AG04449 (cell line): ENCODE measurements at places on chromosomes 6 and 20.

DNA sequence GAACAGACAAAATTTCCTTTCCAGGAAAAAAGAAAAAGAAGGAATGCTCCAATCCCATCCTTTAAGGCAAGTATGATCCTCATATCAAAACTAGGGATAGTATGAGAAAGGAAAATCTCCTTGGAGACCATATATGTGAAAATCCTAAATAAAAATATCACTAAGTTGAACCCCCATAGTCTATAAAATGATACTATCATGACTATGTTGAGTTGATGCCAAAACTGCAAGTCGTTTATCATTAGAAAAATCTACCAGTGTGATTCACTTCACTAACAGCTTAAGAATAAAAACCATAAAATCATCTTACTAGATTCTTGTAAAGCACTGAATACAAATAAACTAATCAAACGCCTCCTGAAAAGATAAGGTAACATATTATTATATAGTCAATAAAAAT is 76.6 kb upstream of the STXBP5 start:
- no peak for DNase-seq

DNA sequence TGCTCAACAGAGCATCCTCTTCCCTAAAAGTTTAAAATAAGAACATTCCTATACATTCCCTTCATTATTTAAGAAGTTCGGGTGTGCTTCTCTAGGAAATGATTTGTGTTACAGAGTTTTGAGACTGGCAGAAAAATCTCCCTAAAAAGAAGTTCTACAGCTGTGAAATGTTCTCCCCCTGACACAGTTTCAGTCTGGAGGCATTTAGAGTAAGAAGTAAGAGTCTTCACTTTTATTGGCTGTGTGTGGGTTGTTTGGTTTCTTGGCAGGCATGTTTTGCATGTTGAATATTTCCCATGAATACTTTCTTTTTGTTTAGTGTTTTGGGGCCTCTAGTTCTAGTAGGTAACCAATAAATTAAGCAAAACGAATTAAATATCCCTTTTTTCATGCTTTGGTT is 195.9 kb downstream of the TENT5A start:
- no peak for DNase-seq

GRCh38 chr20:62925420-62926228 is 681 bp downstream of the DIDO1 start:
- no peak for DNase-seq

- DNase-seq = peak; percentile 24
Measured at GRCh38 chr20:34452281-34452982, 63.8 kb upstream of the DYNLRB1 start.

GRCh38 chr20:58778760-58779159 is 71.9 kb downstream of the GNAS-AS1 start:
- no peak for DNase-seq

DNA sequence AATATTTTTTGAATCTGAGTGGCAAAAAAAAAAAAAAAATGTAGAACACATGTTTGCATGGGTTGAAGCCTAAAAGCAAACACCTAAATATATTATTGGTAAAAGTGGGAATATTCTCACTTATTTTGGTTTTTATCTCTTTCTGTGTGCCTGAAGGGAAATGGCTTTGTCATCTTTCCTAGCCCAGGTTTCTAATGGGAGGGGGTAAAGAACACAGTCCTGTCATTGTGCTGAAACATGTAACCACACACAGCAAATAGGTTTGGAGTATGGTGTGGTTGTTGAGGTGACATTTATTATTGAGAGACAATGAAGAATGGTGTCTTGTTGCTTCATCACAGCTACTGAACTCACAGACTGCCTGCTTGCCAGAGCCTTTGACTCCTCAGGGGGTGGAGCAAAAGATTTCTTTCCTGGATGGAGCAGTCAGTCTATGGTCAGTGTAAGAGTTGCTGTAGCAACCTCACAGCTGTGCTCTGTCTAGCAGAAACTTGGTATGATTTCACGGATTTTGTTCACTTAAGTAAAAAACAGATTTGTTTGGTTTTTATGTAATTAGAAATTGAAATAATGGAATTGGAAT is 70.2 kb downstream of the CEP57L1 start:
- peak; percentile 36 for DNase-seq

DNA sequence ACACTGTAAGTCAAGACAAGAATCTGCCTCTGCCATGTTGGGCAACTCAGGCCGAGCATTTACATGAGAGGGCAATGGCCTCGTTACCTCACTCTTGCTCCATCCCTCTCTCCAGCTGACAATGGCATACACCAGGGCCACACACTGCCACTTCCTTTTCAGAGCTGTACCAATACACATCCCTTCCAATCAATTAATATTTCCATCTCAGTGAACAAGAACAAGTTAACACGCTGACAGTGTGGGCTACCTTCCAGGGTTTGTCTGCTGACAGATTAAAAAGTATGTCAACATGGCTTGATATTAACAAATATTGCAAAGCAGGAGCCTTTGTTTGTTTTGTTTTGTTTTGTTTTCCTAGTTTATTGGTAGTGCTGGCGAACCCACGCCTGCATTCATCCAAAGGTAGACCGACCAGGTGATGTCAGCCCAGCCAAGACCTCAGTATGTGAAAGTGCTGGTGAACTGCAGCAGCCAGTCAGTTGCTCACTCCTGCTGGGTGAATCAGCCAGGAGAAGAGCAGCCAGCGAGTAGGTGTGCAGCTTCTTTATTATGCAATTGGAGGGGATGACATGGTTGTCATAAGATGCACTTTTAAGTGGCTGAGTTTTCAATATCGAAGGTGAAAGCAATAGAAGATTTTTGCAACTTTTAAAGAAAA is 487.3 kb upstream of the JARID2 start:
- no peak for DNase-seq

GRCh38 chr6:14804001-14804784 is 441.7 kb upstream of the JARID2 start:
- no peak for DNase-seq

DNA sequence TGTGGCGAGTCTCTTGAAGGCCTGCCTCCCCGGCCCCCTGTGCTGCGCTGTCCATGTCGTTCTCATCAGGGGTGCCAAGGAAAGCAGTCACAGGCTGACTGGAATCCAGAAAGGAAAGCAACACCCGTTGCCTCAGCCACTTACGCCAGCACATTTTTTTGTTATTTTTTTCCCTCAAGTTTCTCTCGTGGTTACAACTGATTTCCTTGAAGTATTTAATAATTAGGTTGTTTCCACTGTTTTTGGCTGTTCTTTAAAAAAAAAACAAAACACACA is 17.9 kb upstream of the SLC22A1 start:
- no peak for DNase-seq

DNA sequence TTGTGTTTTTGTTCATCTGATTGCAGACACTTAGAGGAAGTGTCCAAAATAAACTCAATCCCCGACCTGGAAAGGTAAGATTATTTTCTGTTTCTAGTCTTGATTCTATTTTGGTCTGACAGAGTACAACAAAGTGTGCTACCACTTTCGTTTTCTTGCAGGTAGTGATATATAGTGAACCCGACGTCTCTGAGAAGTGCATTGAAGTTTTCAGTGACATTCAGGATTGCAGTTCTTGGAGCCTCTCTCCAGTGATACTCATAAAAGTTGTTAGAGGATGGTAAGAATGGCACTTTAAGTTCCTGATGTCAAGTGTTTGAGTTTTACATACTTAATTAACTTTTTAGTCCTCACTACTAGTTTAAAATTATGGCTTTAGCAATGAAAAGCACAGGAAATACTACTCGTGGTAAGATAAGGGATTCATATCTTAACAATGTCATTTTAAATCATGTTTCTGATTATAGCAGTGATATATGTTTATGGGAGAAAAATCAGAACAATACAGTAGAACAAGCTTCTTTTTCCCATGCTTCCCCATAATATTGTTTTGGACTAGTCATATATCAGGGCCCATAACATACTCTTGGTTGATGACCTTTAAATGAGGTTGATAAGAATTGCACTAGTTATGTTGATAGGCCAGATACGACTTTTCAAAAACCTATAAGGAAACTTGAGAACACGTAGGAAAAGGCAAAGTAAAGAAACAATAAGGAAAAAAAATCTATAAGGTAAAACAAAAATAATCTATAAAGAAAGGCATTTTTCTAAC is 104.0 kb downstream of the RTN4IP1 start:
- DNase-seq = no peak

- no peak for DNase-seq
Measured at GRCh38 chr20:46770330-46771194, 61.1 kb downstream of the SLC2A10 start.

- peak; percentile 26 for DNase-seq
Measured at GRCh38 chr6:42522036-42522435, 41.8 kb upstream of the UBR2 start.

GRCh38 chr6:148293181-148293995 is 49.2 kb upstream of the SASH1 start:
- DNase-seq = no peak
